OCI-M1 (cell line): ENCODE measurements at places on chromosomes 1 and 21.

DNA sequence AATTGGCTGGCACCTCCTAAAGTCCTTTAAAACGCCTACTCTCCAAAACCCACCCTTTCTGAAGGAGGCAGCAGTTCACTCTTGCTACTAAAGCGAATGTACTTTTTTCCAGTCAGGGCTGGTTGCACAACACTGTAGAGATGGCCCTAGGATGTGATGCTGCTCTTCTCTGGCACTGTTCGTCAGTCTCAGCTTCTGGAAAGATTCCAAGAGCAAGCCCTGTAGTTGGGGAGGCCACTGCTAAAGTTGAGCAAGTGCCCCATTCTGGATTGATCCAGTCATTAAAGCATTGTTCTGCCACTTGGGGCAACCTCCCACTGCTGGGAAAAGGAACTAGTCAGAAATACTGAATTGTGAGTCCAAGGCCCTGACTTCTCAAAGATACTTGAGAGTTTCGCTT, 28.5 kb upstream of the KCNQ4 start:
- DNase-seq = no peak

- no peak for DNase-seq
Observed at GRCh38 chr21:46067505-46068201, 30.3 kb upstream of the COL6A2 start.

DNA sequence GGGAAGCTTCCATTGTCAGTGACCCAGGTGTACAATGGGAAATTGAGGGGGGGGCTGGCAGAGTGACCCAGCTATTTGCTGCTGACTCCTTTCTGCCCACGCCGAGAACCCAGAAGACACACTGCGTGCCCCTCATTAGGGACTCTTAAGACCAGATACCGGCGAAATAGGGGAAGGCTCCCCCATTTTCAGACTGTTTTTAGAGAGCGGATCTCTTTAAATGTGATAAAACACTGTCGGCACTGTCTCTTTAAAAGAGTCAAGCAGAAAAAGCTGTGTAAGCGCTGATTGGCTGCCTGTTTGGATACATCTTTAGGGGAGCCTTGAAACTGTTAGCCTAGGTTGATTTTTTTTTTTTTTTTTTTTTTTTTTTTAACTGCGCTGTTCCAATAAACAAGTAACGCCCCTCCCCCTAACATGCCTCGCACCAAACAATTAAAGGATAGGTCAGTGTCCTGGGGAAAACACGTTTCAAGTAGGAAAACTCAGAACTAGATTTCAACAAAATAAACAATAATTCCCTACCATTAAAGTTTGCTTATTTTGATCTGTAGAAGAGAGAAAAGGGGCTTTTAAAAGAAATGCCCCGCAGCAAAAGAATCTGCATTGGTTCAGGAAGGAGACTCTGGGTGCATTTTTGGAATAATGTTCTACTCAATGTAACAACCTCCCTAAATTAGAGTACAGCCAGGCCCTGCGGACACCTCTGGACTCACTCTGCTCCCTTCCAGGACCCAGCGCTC, 1.4 kb upstream of the SSBP3 start:
- DNase-seq = peak; percentile 97

DNA sequence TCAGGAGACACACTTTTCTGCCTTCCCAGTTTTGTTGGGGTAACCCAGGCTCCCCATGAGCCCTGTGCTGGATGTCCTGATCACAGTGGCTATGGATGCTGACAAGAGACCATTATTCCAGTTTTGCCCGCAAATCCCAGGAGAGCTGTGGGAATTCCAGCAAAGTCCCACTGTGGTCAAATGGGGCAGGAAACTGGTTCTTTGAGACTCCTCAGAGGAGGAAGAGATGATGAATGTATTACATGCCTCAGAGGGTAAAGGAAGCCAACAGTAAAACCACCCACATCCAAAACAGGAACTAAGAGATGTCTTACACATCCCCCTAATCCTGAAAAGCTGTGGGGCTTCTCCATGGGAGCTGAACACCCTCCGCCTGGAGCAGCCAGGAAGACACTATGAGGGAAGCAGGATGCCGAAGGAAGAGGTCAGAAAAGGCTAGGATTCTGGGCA, 12.8 kb upstream of the MPZL1 start:
- no peak for DNase-seq

GRCh38 chr1:113247782-113248181, 142.5 kb upstream of the MAGI3 start:
- DNase-seq = no peak

DNA sequence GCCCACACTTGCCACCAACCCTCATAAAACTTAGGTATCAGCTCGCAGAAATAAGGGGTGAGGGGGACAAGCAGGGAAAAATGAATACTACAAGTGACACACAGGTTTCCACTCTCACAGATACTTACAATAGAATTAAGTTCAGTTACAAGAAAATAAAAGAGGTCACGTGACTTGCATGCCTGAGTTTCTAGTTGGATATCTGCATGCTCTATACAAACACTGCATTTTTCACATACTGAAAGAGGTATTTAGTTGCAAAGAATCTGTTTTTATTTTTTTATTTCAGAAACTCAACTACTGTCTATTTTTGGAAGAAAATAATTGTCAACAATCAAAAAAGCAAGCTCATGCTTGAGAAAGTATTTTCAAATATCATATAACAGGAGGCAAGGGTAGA, 43.5 kb downstream of the DPYD start:
- DNase-seq = no peak

DNA sequence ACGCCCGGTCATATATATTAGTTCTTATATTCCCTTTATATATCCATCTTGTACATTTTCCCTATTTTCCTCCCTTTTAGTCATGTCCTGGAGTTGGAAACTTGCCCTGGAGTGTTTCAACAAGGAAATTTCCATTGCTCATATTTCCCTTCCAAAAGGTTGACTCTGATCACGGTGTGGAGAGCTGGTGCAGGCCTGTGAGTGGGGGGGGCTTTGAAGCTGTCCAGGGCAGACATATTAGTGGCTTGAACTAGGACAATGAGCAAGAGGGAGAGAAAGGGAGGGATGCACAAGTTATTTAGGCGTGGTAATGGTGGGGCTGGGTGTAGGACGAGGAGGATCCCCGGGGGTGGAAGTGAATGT, 30.4 kb upstream of the TMEM61 start:
- no peak for DNase-seq

GRCh38 chr1:3222042-3222692, 153.2 kb downstream of the PRDM16 start:
- peak; percentile 25 for DNase-seq

DNA sequence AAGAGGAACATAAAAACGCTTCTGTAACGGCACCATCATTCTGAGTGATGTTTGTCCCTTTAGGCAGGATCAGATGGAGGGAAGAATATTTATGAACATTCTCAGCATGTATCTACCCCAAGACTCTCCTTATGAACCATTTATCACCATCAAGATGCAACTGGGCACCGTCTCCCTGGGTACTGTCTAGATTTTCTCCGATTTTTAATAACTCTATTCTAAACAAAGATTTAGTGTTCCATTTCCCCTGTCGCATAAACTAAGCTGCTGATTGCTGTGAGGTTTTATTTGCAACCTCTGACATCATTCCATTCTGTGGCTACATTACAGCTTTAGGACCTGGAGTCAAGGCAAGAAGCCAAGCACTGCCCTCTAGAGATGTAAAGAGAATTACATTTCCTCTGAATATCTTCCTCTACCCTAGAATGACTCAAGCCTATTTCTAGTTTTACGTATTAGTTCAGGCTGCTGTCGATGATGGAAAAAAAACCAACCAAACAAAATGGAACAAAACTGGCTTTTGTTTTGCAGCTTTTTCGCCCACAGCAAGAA, 130.1 kb upstream of the MAP1LC3C start:
- DNase-seq = peak; percentile 85

- peak; percentile 85 for DNase-seq
Observed at GRCh38 chr1:162878000-162878596, 17.1 kb upstream of the CCDC190 start.

DNA sequence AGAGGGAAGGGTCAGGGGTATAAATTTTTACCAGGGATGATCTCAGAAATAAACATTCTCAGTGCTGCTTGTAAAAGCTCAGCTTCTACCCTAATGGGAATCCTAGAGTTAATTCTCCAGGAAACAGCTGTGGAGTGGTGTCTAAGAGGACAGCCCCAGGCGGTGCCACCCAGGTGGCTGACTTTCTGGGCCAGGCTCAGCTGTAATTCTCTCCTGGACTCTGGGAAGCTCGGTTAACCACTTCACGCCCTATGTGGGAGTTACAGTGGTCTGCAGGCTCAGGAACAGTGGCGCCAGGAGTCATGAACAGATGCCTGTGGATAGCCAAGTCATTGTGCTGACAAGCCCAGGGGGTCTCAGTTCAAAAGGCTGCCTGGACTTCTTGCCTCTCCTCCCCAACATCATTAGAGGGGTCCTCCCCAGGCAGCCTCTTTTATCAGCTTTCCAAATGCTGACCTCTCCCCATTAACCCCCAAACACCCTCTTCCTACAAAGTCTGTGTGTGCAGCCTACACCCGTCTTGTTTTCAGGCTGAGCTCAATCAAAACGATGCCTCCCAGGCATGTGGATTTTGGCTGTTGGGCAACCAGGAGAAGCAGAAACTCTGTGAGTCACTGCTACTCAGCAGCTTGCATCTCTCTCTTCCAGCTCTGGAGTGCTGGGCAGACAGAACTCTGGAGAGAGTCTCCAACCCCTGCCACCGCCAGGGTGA, 1.2 kb downstream of the HHIPL2 start:
- DNase-seq = peak; percentile 51
